ENCODE measurements at places on chromosomes 11 and 22.

- DNase-seq: no peak
Observed at GRCh38 chr11:123139206-123139605, 55.8 kb downstream of the CLMP start.

GRCh38 chr11:120236169-120237107 is 3.5 kb upstream of the POU2F3 start:
- DNase-seq: no peak

GRCh38 chr11:124763156-124763947 is 1.3 kb upstream of the ESAM start:
- peak; percentile 90 for DNase-seq

- no peak for DNase-seq
Observed at GRCh38 chr11:40388097-40388818, 1071.2 kb downstream of the LRRC4C start.

GRCh38 chr22:29697853-29698598 is 21.8 kb upstream of the CABP7 start:
- DNase-seq: no peak

DNA sequence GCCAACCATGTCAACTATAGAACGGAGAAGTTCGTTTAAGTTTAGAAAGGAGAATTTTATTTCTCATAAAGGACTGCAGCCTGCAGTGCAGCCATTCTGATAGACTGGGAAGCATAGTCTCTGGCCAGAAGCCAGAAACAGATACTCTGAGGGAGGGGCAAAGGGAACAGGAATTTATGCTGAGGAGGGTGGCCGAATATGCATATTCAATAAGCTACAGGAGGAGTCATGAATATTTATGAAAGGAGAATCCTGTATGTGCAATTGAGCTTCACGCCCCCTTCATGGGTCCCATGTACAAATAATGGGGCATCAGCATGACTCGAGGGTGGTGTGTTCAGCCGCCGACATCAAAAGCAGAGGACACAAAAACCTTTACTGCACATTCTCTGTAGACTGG is 199.9 kb downstream of the CWF19L2 start:
- no peak for DNase-seq

GRCh38 chr11:124834526-124835180 is 30.6 kb upstream of the ROBO3 start:
- no peak for DNase-seq

DNA sequence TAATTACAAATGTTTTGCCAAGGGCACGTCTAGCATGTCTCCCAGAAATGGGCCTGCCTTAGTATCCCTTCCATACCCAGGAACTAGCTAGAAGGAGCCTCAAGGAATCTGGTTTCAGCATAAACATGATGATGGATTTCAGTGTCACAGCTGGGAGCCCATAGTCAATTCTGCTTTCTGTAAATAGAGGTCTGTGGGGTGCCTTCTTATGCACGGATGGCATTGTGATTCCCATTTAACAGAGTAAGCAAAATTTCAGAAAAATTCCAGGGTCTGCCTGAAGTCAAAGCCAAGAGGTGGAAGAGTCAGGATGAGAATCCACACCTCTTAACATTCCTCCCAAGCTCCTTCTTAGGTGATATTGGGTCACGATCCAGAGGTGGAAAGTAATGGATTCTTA is 12.1 kb downstream of the DUSP18 start:
- DNase-seq: no peak

DNA sequence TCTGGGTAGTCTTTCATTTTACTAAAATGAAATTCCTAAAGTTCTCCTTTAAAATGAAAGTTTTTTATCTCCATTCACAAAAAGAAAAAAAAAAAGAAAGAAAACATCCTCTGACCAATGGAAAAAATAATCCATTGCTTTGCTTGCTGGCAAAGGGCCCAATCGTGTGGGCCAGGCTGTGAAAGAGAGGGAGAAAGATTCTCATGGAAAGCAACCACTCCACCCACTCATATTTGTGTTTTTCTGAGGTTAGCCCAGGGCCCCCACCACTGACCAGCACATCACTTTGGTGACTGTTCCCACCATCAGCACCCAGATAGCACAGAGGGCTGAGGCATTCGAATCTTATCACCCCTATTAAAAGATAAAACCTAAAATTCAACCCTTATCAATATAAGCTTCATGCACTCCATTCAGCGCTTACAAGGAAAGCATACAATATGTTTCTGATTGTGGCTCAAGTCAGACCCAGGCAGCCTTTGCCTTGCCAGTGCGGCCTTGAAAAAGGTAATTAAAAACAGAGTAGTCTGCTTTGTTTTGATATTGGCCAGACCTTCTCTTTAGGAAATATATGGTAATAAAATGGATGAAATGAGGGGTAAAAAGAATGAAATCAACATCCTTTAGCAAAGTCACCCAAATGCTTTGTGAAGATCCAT is 192.8 kb downstream of the ETS1 start:
- DNase-seq: peak; percentile 54

DNA sequence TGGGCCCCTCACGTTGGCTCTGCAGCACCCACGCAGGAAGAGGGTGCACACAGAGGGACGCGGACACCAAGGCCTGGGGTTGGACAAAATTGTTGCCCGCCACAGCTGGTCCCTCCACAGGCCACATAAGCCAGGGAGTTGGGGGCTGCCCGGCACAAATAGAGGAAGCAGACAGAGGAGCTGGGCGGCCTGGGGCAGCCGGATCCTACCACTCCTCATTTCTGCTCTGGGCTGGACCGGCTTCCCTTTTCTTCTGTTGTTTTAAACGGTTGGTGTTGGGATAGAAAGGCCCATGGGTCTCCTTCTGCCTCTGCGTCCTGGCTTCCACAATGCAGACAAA is 36.4 kb upstream of the LINC01488 start:
- no peak for DNase-seq

DNA sequence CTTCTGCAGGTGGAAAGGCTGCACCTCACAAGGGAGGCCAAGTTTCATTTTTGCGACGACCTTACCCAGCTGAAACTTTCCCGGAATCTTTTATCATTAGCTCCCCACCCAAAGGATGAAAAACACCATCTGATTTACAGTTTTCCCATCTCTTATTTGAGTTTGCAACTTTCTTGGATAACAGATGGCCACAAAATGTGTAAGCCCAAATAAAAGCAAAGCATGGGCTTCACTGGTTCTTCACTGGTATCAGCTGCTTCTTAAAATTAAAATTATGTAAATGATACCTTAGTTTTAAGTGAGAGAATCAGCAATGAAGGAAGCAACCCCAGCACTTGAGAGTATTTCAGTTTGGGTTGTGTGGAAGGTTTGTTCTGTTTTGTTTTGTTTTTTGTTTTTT is 55.8 kb downstream of the PARVA start:
- DNase-seq: no peak

DNA sequence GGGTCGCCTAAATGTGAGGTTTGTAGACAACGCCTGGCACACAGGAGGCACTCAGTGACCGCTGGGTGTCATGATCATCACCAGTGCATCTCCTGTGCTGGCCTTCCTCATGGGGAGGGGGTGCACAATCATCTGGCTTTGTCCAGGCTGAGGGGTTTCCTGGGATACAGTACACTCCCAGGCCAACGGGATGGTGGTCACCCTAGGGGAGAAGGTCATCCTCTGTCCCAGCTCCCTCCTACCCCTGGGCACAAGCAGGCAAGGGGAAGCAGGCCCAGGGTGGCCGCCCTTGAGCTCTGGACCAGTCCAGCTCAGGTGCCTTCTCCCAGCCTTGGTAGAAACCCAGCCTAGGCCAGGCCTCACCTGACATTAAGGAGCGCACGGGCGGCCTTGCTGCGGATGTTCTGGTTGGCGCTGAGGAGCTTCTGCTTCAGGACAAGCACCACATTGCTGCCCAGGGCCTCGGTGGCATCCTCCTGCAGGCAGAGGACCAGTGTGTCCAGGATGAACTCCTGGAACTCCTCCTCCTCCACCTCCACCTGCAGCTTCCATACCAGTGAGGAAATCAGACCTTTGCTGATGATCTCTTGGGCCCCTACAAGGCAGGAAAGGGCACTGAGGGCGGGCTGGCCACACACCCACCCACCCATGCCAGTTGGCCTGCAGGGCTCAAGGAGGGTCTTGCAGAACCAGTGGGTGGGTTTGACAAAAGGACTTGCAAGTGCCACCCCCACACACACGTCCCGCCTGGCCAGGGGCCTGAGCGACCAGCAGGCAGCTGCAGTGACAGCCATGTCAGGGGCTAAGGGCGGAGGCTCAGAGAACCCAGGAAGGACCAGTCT is 6.6 kb upstream of the GNAZ start:
- DNase-seq: no peak

- DNase-seq: no peak
Observed at GRCh38 chr11:116893437-116893836, 56.0 kb upstream of the APOA1 start.

GRCh38 chr11:1276041-1276790 is 33.2 kb downstream of the TOLLIP start:
- DNase-seq: no peak

GRCh38 chr22:48858121-48858520 is 969.6 kb downstream of the BRD1 start:
- DNase-seq: no peak

DNA sequence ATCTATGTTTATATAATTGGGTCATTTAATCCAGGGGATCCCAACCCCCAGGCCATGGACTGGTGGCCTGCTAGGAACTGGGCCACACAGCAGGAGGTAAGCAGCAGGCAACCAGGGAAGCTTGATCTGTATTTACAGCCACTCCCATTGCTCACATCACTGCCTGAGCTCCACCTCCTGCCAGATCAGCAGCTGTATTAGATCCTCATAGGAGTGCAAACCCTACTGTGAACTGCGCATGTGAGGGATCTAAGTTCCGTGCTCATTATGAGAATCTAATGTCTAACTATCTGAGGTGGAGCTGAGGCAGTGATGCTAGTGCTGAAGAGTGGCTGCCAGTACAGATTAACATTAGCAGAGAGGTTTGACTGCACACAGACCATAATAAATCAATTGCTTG is 32.8 kb downstream of the MS4A2 start:
- no peak for DNase-seq

GRCh38 chr11:20639688-20640087 is 29.7 kb upstream of the NELL1 start:
- DNase-seq: no peak

DNA sequence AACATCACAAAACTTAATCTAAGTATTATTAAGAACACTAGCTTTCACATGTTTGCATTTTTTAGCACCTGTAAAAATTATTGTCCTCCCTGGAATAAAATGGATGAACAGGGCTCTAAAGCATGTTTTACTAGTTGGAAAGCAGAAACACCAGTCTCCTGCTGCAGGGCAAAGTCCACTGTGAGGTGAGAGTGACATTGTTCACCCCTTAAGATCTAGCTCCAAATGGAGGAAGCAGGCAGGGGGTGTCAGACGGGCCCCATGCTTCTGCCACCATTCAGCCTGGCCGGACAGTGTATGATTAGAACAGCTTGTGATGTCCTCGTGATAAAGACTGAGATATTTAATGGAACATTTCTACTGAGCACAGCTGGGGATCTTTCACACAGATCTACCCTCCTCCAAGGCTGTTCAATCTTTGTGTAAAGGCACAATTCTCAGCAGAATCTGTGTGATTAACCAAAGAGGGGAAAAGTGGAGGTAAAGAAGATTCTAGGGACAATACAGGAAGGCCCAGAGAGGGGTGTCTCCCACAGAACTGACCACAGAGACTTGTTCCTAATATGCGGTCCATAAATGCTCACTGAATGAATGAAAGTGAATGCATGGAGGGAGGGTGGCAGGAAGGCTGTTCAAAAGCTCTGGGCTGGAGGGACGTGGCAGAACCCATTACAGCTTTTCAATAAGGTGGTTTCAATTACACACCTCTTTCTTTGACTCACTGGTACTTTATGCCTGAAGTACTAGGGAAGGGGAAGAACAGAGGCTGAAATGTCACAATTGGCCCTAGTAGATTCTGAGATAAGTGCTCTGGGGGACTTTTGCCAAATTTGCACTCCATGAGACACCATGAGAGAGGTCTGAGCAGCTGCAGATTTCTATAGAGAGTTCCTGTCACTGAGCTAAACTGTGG is 239.1 kb upstream of the ARHGAP20 start:
- no peak for DNase-seq

- no peak for DNase-seq
Observed at GRCh38 chr11:113507341-113507740, 32.1 kb upstream of the DRD2 start.

DNA sequence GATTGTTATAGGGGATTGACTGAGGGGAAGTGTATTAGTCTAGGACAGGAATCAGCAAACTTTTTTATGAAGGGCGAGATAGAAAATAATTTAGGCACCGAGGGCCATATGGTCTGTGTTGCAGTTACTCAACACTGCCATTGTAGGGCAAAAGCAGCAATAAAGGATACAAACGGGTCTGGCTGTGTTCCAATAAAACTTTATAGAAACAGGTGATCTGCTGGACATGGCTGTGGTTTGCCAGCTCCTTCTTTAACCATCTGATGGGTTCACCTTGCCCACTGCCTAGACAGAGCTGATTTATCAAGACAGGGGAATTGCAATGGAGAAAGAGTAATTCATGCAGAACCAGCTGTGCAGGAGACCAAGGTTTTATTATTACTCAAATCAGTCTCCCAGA is 20.0 kb downstream of the PRR5L start:
- no peak for DNase-seq

DNA sequence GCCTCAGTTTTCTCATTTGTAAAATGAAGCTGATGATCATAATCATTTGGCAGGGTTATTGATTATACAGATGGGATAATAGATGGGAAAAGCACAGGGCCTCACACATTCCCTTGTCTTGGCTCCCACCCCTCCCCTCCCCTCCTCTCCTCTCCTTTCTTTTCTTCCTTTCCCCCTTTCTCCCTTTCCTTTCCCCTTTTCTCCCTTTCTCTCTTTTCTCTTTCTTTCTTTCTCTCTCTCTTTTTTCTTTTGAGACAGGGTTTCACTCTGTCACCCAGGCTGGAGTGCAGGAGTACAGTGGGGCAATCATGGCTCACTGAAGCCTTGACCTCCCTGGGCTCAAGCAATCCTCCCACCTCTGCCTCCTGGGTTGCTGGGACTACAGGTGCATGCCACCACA is 161.0 kb upstream of the NARS2 start:
- no peak for DNase-seq

DNA sequence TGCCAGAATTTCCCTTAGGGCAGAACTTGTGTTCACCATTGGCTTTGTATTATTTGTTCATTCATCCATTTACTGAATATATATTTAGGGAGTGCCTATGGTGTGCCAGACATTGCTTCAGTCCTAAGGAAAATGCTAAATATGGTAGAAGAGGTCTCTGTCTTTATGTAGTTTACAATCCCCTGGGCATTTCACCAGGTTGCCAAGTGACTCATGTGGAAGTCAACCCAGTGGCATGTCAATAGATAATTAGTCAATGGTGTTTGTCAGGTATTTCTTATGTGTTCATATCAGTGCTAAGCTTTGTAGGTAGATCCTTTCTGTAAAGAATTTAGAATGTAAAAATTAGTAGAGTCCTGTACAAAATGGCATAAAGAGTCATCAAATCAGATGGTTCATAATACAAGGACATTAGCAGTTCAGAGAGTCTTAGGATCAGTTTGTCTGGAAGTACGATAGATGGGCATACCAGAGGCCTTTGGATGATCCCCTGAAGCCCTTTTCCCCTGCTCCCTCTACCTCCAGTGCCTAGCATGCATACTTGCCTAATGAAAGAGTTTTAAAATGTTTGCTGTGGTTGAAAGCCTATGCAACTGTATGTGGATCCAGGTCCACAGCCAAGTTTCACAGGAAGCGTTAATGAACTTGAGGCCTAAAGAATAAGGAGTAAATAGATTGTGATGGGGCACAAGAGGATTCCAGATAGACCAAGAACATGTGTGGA is 58.5 kb upstream of the SESN3 start:
- no peak for DNase-seq

GRCh38 chr11:75479597-75480145 is 46.1 kb downstream of the GDPD5 start:
- no peak for DNase-seq
